Activated T-helper 1 cell treated with anti-CD3 and anti-CD28 coated beads, Interleukin-12 subunit alpha, Interleukin-12 subunit beta, Interleukin-2, Interleukin-4 antibody, amounts not matched to agents 30 ng/mL and 10 ng/mL and 1 ng/mL, durations not matched to agents 14 hours and 24 hours and 36 hours (primary cell): ENCODE measurements at places on chromosomes 4 and X.

DNA sequence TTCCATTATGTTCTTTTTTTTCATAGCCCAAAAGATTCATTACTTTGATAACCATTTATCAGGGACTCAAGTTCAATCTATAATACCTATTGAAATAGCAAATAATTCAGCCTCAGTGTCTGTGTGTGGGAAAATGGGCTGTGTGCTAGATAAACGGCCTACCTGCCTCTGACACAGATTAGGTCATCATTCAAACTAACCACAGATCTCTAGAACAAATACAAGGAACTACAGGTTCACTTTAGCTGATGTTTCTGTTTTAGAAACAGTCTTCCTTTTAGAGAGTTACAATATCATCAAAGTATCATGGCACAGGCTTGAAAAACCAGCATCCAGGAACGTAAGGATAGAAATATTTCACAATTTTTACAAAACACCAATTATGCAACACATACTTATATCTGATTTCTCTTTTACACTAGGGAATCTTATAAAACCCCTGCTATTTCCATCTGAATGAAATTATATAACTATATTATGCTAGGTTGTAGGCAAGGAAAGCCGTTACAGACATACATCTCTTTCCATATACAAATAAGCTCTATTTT, 56.6 kb upstream of the MAB21L2 start:
- no peak for DNase-seq

DNA sequence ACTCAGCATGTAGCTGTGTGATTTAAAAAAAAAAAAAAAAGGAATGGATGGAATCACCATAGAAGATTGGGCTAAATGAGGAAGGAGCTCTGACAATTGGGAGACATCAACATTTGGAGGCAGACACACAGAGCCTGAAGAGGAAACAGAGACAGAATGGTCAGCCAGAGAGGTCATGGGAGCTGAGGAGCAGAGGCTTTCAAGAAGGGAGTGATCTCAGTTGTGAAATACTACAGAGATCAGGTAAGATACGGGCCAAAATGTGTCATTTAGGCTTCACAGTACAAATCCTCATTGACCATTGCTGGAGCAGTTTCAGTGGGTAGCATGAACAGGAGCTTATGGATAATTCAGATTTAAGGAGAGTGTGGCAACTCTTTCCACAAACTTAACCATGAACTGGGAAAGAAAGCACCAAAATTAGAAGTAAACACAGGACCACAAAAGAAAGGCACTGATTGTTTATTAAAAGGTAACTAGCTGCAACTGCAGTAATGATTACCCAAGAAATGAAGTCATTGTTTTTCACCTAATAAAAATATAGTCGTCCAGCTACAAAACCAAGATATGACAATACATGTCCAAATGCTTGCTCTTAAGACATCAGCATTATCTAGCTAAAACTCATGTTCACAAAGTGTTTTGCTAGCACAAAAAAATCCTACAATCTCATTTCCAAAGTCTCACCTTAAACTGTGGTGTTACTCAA, 203.2 kb downstream of the DHX15 start:
- no peak for DNase-seq

- no peak for DNase-seq
Measured at GRCh38 chr4:140799686-140800225, 43.6 kb upstream of the TBC1D9 start.

- DNase-seq, result no peak
Measured at GRCh38 chr4:2368746-2369437, 49.6 kb downstream of the ZFYVE28 start.

GRCh38 chr4:151238477-151238876, 38.5 kb upstream of the PRSS48 start:
- DNase-seq, result no peak

DNA sequence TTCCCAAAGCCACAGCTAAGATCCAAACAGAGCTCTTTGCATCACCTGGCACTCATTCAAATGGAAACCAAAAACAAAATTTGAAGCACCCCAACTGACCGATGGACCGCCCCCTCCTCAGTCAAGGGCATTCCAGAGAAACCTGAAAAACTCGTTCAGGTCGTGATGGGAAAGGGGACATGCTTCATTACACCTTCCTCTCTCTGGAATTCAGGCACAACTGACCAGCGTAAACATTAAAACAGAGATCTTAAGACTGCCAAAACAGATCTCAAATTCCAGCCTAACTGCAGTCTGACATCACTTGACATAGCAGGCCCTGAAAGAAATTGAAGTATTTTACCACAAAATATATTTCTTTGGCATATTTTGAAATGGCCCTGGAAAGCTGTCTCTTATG, 28.5 kb downstream of the PTTG2 start:
- DNase-seq, result no peak

GRCh38 chrX:120452131-120452530, 17.0 kb downstream of the LAMP2 start:
- no peak for DNase-seq

- DNase-seq, result no peak
Measured at GRCh38 chrX:154485150-154486051, 1.0 kb downstream of the UBL4A start.

GRCh38 chrX:140822184-140822583, 112.6 kb downstream of the LINC00632 start:
- no peak for DNase-seq

- no peak for DNase-seq
Measured at GRCh38 chrX:21725496-21725895, 32.4 kb downstream of the SMPX start.
